Glutamatergic neuron (in vitro differentiated cells): ENCODE measurements at places on chromosomes 1 and 21.

DNA sequence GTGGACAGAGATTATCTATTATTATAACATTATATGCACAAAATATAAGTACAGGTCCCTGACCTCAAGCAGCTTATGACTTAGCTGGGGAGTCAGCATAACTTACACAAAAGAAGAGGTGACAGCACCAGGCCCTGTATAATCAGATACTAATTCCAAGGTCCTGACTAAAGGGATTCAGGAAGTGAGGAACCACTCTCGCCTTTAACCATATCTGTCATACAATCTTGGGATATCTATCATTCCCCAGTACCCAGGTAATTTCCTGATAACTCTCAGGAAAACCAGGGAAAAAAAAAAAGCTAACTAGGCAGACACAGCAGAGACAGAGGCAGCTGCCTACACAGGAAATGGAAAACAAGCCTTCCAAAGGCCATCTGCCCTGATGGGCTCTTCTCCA, 78.5 kb upstream of the CAMK1G start:
- DNase-seq = no peak

- DNase-seq = peak; percentile 31
Observed at GRCh38 chr1:1914101-1914970, 724 bp upstream of the CALML6 start.

- DNase-seq = no peak
Observed at GRCh38 chr1:239306426-239306825, 79.9 kb upstream of the CHRM3 start.

DNA sequence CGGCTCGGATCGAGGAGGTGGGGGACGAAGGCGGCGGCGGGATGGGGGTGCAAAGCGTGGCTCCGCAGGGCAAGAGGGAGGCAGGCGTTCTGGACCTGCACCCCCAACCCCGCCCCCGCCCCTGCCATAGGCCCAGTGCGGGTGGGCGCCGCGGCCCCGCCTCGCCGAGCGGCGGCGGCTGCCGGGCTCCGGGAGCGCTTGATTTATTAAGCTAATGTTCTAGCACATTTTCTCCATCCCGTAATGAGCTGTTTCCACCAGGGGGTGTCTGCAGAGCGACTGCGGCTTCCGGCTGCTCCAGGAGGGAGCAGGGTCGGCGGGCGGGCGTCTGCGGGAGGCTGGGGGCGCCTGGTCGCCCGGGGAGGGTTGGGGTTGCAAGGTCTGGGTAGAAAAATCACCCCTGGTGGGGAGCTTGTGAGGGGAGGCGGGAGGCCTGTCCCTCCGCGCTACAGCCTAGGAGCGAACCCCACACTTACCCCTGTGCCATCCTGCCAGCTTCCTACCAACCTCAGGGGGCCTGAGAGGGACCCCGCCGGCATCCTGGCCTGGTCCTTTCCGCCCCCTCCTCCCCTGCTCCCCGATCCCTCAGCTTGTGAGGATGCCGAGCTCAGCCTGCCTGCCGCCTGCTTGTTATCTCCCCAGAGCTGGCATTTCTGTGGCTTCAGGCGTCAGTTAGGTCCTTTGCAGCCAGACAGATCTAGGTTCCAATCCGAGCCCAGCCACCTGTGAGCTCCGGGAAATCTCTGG, 48.5 kb upstream of the ACOT11 start:
- DNase-seq = peak; percentile 69

GRCh38 chr1:64864018-64864940, 102.1 kb downstream of the JAK1 start:
- DNase-seq = no peak

- DNase-seq = peak; percentile 64
Observed at GRCh38 chr1:178725466-178726086, 532 bp downstream of the RALGPS2 start.

- no peak for DNase-seq
Observed at GRCh38 chr21:29436143-29436542, 137.4 kb downstream of the BACH1 start.

DNA sequence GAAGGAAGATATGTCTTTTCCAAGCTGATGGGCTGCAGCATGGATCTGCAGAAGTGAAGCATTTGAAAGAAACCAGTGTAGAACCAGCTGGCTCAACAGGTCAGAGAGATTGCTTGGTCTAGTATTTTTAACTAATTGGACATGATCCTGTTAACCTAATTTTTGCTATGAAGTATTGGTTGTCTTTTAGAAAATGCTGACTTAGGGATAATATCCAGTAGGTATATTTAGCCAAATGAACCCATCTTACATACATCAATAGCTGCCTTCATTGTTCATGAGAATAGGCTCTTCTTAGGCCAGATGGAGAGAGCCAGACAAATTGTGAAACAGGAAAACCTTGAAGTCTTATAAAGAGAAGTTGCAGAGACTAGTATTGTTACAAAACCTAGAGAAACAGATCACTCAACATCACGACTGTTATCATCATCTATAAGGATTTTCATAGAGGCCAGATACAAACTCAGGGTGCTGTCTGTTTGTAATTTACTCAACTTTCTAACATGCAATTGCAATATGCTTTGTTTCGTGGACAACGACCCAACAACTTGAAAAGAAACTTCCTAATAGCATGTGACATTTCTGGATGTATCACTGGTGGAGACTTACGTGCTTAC, 148.2 kb downstream of the DISC1 start:
- DNase-seq = no peak

- DNase-seq = no peak
Observed at GRCh38 chr1:109361069-109361468, 36.6 kb downstream of the SORT1 start.
